ENCODE measurements at places on chromosomes 5 and 9.

- DNase-seq, result no peak
Observed at GRCh38 chr5:157611571-157612476, 36.2 kb upstream of the ADAM19 start.

DNA sequence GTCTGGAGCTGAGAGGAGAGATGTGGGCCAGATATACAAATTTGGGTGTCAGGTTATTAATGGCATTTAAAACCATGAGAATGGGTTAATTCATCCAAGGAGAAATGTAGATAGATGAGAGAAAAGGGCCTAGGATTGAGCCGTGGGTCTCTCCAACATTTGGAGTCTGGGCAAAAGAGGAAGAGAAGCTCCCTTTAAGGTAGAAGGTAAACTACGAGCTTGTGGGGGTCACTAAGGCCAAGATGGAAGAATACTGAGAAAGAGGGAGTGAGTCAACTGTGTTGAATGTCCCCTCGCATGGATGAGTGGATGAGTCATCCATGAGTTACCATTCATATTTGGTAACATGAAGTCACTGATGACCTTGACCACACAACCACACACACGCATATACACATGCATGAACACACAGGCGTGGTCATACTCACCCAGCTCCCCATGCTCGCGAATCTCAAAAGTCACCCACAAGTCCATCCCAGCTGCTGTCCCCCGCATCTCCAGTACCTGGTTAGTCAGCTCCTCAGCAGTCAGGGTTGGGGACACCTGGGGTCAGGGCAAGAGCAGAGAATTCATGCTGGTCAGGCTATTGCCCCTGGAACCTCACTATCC is 6.8 kb upstream of the FCHSD1 start:
- no peak for DNase-seq

- DNase-seq, result no peak
Observed at GRCh38 chr9:78026416-78026815, 5.2 kb downstream of the GNAQ start.

- no peak for DNase-seq
Observed at GRCh38 chr5:15573590-15573989, 73.6 kb downstream of the FBXL7 start.

DNA sequence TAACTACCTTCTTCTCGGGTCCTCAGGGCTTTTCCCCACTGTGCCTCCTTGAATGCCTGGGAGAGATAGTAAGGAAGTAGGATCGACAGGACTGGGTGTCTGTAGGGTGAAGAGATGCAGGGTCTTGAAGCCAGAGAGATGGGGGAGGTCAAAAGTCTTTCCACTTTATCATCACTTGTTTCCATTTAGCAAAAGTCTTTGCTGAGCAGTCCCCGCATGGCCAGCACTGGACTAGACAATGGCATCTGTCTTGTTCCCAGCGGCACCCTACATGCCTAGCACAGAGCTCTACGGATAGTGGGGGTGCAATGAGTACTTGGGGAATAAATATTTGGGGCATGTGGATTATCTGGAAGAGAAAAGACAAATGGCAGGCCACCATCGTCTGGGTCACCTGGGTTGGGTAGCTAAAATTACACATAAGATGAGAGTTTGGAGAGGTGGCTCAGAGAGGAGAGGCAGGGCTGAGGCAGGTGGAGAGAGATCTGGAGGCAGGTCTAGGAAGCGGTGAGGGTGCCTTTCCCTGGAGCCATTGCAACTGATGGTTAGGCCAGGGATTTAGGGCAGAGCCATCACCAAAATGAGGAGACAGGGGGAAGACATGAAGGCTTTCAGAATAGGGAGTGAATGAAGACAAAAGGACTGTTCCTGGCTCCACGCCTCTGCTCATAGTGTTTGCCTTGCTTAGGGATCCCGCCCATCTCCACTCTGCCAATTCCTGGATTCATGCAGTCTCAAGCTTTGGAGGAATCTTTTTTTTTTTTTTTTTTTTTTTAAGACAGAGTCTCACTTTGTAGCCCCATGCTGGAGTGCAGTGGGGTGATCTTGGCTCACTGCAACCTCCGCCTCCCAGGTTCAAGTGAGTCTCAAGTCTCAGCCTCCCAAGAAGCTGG is 250.8 kb upstream of the KLF4 start:
- DNase-seq, result no peak

- no peak for DNase-seq
Observed at GRCh38 chr5:156835905-156836304, 14.2 kb upstream of the PPP1R2B start.

- no peak for DNase-seq
Observed at GRCh38 chr5:172722327-172722815, 48.6 kb downstream of the DUSP1 start.

DNA sequence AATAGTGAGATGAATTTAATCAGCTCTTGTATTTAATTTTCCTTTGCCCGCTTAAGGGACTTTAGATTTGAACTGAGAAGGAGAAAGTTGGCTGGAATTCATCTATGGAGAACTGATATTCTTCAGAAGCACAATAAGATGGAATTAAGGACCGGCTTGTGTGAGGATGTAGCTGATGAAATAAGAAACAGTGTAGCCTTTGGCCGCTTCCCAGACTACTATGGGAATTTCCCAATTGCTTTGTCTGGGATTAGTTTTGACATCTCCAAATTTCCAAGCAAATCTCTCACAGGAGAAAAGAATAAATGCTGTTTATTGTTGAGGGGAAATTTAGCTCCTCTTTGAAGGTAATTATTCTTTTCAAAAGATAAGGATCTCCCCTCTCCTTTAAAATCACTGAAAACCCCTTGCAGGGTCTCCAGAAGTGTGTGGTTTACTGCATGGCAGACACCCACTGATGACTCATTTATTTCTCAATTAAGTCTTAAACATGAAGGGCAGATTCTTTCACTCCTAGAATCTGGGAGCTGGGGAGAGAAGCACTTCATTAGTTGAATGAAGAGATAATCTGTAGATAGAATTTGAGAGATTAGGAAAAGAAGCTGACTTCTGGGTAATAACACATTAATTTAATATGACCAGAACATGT is 606.5 kb upstream of the ADAMTS16 start:
- DNase-seq, result no peak

- DNase-seq, result no peak
Observed at GRCh38 chr9:4638968-4639367, 23.1 kb upstream of the PLPP6 start.

GRCh38 chr5:139600336-139600949 is 39.3 kb downstream of the UBE2D2 start:
- no peak for DNase-seq

DNA sequence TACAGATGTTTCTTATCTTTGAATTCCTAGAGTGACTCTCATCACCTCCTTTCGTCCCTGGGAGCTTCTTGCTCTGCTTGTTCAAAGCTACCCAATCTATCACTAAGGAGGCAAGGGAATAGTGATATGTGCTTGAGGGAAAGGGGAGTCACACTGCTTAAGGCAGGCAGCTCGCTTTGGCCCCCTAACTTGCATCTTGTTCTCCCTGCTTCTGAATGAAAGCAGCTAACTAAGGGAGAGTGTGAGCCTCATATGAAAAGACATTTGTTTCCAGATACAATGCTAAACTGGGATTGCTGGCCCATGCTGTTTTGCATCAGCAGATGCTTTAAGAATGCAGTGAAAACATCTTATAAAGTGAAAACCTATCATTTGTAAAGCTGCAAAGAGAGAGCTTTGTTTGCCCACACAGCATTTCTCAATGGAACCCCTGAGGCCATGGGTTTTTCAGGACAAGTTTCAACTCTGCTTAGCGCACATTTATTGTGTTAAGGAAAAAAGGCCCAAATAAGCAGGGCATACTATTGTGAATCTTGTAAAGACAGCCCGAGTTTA is 367.9 kb upstream of the ADAMTSL1 start:
- no peak for DNase-seq

DNA sequence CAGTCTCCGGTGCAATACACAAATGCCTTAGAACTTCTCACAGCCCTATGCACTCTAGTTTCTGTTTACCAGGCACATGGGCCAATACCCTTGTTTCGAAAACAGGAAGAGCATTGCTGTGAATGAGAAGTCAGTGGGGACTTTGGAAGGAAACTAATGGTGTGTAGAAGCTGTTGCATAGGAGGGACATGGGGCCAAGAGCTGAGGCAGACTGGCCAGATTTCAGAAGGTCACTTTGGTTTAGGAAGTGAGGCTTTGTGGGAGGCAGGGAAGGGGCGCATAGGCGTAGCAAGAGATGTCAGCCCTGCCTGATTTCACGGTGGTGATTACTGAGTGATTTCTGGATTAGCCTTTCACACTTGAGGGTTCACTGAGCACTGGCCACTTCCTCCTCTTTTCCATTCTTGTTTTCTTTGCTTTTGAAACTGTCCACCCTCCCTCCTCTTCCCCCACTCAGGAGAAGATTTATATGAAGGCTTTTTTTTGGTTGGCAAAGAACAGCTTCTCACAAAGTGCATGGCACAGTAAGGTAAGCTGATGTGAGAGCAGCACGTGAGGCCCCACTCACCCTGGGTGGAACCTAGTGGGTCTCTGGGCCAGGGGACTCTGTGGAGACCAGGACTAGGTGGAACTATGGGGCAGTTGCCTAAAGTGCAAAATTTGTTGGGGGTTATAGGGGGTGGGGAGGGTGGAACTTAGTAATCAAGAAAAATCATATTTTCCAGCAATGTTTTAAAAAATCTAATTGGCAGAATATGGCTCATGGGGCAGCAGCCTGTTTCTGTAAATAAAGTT is 6.1 kb upstream of the TMEM252 start:
- DNase-seq, result no peak

GRCh38 chr9:99244344-99245260 is 22.5 kb downstream of the SEC61B start:
- no peak for DNase-seq

DNA sequence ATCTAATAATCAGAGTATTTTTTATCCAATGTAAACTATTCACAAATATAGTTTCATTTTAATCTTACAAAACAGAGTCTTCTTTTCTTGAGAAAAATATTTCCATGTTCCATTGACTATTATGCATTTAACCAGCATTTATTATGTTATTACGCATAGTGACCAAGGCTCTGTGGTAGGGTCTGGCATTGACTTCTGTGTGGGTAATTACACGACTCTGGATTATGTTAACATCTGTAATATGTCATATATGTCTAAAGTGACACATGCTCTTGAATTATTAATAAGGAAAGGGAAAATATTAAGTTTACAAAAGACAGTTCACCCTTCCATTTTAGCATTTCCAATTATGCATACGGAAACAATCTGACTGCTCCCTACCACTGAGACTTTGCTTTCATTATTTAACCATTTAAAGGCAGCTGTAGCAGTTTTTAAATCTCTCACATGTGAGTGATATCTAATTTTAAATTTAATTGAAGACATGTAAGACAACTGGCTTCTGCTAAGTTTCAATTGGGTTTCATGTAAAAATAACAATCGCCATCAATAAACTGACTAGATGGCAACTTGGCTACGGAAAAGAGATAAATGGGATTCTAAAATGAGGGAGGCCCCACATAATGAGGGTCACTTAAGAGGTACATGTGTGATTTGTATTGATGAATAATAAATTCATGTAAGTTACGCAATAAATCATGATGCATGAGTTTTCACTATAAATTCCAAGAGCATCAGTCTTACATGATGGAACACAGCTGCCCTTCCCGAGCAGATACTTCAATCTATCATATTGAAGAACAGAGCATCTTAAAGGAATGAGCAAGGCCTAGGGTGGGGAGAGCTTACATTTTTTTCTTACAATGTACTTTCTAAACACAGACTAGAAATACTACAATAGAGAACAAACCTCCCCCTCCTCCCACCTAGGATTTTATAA is 1056.8 kb downstream of the MAT2B start:
- DNase-seq, result no peak

- DNase-seq, result peak; percentile 49
Observed at GRCh38 chr9:136787690-136788400, 3.3 kb upstream of the TMEM141 start.

- DNase-seq, result peak; percentile 18
Observed at GRCh38 chr9:137550231-137550621, at the start of gene PNPLA7. TSS of gene PNPLA7 (minus strand) at chr9:137550402. CDS start at chr9:137550197, 205 bp downstream.

- DNase-seq, result no peak
Observed at GRCh38 chr9:121735065-121735792, 83.8 kb downstream of the DAB2IP start.

DNA sequence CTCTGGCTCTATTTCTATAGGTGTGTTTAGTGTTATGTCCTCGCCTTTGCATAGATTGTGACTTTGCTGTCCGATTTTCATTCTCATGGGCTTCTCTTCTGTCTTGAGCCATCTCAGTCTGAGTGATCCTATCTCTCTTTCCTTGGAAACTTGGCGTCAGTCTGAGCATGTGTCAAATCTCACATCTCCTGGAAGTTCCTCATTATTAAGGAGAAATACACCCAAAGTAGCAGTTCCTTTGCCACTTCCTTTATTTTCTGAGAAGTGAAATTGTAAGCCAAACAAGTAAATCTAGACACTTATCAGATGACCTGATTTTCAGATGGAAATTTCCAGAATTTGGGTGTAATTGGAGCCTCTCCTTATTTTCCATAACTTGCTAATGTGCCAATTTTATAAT is 126.9 kb upstream of the ANKH start:
- DNase-seq, result no peak

GRCh38 chr9:77640741-77641580 is 7.2 kb downstream of the GNA14 start:
- no peak for DNase-seq

DNA sequence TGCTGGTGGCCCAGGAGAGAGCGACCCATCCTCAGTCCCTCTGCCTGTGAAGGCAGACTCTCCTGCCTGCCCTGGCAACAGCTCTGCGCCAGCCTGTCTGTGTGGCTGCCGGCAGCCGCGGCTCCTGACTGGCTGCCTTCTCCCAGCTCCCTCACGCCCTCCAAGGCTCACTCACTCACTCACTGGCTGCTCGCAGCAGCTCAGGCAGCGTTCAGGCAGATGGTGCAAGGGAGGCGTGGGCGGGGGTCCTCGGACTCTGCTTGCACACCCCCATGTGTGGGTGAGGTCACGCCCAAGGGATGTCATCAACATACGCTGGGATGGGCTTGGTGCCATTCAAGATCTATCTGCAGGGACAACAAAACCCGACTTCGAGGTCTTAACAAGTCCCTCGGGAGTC is 66.7 kb downstream of the DAB2IP start:
- DNase-seq, result no peak

DNA sequence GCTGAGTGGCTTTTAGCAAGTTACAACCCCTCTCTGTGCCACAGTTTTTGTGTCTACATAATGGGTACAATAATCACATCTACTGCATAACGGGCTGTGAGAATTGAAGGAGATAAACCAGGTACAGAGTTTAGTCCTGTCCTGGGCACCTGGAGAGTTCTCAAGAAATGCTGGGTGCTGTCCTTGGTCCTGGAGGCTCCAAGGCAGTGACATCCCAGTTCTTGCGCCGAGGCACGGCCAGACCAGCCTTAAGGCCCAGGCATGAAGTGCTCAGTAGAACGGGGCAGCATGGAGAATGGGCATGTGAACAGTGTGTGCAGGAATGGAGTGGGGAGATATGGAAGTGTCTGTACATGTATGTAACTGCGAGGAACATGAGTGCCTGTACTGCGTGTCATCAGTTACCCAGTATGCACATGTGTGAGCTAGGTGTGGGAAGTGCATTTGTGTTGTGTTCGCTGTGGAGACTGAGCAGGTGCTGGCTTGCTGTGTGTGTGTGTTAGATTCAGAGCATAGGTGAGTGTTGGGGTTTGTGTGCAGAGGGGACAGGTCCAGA is 6.3 kb upstream of the UNC5A start:
- no peak for DNase-seq
